ENCODE measurements at places on chromosomes 7 and 10. TPM values are rescaled to one million over a fixed set of nuclear protein-coding genes. Genes with fewer than 3 reads are reported as not detected.

The CALHM3 gene
- total RNA-seq = not detected

The TYSND1 gene
- total RNA-seq = 32.4 TPM

The GJD4 gene
- total RNA-seq = 1.1 TPM

The AVPI1 gene
- total RNA-seq = 17.0 TPM

The SMKR1 gene
- total RNA-seq = 6.6 TPM

The SDK1 gene
- 4.8 TPM for total RNA-seq

The NPFFR1 gene
- under 0.01 TPM for total RNA-seq

The CELF2 gene
- total RNA-seq = 19.2 TPM

The NUTM2E gene
- total RNA-seq = 0.57 TPM

The TRIM56 gene
- 36.1 TPM for total RNA-seq

The CPEB3 gene
- total RNA-seq = 16.9 TPM

The NRG3 gene
- 0.97 TPM for total RNA-seq

The FEZF1 gene
- total RNA-seq = not detected

The STEAP1B gene
- total RNA-seq = 6.4 TPM

The CAV2 gene
- total RNA-seq = 23.2 TPM

The FAM221A gene
- 7.0 TPM for total RNA-seq

The CDK1 gene
- 5.7 TPM for total RNA-seq

The CROT gene
- 17.0 TPM for total RNA-seq

The LIPJ gene
- total RNA-seq = 0.17 TPM

The TAS2R3 gene
- 5.2 TPM for total RNA-seq

The ARHGEF35 gene
- 9.7 TPM for total RNA-seq
